ENCODE measurements at places on chromosomes 1 and 21.
A peak's percentile ranks its signal among the peaks of the same experiment; 100 is the strongest.

GRCh38 chr1:13469343-13469742 lies 44.5 kb downstream of the LRRC38 start:
- DNase-seq: no peak

GRCh38 chr1:19765623-19766022 lies 34.1 kb downstream of the TMCO4 start:
- DNase-seq: no peak

DNA sequence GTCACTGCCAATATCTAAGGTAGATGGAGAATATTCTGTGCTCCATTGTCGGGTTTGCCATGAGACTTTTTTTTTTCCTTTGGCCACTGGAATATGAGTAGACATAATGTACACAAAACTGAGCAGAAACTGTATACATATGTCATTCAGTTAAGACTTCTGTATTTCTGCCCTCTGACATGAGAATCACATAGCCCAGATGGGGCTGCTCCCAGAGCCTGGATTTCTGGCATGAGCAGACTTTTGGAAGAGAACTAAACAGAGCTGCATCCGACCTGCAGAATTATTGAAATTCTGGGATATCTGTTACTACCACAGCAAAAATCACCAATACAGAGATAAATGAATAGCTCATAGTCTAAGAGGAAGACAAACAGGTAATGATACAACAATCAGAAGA lies 62.3 kb downstream of the DAB1 start:
- no peak for DNase-seq

GRCh38 chr1:37480581-37481288 lies 6.4 kb downstream of the ZC3H12A start:
- no peak for DNase-seq

- DNase-seq: no peak
These were observed 97.6 kb downstream of the RPE65 start for GRCh38 chr1:68352202-68352601.

GRCh38 chr1:226365831-226366231 lies 42.1 kb downstream of the PARP1 start:
- DNase-seq: no peak

GRCh38 chr1:21246905-21247642 lies 43.2 kb downstream of the ECE1 start:
- DNase-seq: no peak

DNA sequence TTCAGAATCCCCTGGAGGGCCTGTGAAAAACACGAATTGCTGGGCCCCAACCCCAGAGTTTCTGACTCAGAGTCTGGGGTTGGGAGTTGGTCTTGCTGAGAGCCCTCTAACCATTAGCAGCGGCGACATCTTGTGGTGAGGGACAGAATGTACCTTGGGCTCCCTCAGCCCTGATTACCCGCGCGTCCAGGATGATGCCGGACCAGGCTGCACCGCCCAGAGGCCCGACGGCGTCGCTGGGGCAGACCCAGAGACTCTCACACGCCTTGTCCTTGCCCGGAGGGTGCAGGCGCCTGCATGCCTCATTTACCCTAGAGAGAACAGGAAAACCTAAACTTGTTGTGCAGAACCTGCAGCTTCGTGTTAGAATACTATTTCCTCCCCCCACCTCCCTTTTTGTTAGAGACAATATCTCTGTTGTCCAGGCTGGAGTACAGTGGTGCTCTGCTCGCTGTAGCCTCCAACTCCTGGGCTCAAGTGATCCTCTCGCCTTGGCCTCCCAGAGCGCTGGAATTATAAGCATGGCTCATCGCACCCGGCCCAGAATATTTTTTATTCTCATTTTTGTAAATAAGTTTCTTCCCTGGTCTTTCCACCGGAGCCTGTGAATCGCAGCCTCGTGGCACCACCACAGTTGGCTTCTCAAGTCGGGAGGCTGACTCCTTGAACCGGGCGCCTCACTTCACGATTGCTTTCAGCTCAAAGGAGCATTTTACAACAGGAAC lies 22.2 kb upstream of the RD3 start:
- peak; percentile 72 for DNase-seq

DNA sequence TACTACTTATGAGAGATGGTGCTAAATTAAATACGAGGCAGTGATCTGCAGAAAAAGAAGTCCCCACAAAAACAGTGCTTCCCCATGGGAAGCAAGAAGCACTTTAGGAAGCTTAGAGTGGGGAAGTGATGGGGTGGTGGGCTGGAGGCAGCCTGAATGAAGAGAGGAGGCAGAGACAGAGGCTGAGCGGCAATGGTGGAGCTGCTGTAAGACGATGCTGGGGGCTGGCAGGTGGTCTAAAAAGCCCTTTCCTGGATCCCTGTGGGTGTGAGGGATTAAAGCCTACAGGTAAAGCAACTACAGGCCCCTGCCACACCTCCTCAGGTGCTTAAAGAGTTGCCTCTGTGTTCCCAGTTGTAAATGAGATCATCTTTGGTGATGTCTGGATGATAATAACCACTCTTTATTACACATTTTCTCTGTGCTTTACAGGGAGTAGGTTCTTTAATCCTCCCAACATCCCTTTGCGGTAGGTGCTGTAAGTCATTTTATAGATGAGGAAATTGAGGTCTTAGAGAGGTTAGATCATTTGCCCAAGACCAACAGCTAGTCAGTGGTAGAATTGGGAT lies 39.2 kb downstream of the CNN3 start:
- no peak for DNase-seq

DNA sequence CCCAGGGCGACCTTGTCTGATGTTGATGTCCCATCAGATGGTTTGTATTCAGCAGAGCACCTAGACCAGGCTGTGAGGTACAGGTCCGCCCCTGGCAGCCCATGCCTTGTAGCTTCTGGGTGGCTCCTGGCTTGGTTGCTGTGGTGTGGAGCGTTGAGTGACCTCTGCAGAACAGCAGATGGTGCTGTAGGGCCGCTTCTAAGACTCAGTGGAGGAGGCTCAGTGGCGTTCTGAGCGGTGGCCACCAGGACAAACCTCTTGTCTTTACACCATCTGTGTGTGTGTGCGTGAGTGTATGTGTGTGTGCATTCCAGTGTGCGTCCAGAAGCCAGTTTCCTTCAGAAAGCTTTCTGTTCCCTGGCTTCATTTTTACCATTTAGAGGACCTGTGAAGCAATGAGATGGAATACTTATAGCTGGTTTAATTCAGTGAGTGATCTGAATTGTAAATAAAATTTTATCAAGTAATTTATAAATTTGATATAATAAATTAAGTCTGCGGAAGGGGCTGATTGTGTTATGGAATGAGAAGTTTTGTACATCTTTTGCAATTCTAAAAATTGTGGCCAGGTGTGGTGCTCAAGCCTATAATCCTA lies 66.1 kb downstream of the ADARB1 start:
- peak; percentile 68 for DNase-seq

DNA sequence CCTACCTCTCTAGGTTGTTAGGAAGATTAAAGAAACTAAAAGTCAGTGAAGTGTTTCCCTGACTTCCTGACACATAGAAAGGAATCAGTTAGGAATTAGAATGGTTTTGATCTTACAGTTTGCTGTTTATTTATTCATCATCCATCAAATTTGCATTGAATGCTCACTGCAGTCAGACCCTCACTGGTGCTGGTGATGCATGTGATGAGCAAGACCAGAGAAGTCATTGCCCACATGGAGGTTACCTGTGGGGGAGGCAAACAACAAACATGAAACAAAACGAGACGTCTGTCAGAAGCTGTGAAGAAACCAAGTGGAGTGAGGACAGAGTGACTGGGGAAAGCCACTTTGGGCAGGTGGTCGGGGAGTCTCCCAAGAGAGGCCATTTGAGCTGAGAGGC lies 6.4 kb downstream of the CTPS1 start:
- DNase-seq: no peak

- DNase-seq: peak; percentile 42
These were observed 46.5 kb downstream of the LUZP1 start for GRCh38 chr1:23122023-23122748.

DNA sequence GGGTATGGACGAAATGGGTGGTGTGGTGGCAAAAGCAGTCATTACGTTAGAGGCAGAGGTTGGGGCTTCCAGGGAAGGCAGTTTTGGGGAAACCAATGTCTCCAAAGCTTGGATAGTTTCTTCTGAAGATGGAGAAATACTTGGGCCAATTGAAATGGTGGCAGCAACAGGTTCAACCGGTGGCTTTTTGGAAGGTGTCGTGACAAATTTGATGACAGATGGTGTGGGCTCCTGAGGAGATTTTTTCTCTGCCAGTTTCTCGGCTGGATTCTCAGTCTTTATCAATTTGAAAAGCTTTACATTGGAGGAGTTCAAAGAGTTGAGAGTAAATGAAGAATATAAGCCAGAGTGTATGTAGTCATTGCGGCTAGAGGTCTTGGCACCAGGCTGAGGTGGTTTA lies 11.5 kb downstream of the ELK4 start:
- DNase-seq: no peak

DNA sequence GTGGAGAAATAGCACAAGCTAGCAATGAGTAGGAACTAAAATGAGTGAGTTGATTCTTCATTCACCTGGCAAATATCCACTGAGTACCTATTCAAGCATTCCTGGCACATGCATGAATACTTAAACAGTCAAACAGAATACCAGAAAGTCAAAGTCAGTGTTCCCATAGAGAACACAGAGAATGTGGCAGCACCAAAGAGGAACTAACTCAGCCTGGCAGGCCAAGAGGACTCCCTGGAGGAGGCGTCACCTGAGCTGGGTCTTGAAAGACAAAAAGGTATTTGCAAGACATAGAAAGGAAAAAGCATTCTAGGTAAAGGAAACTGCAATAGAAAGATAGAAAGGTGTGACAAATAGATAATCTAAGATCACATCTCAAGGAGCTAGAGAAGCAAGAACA lies 49.7 kb downstream of the DMRTA2 start:
- no peak for DNase-seq

DNA sequence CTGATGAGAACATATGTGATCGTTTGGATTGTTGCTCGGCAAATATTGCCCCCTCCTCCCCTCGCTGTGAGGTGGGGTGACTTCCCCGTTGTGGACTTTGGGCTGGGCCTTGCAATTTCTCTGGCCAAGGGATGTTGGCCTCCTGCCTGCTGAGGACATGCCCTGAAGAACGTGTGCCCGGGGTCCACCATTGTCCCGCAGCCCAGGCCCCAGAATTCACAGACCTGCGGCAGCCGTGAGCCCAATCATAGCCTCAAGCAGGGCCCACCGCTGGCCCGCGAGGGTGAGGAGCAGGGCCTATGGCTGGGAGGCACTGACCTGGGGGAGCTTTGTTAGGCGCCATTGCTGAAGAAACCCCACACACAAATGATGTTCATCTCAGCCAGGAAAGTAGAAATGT lies 58.3 kb upstream of the ACTRT2 start:
- no peak for DNase-seq

DNA sequence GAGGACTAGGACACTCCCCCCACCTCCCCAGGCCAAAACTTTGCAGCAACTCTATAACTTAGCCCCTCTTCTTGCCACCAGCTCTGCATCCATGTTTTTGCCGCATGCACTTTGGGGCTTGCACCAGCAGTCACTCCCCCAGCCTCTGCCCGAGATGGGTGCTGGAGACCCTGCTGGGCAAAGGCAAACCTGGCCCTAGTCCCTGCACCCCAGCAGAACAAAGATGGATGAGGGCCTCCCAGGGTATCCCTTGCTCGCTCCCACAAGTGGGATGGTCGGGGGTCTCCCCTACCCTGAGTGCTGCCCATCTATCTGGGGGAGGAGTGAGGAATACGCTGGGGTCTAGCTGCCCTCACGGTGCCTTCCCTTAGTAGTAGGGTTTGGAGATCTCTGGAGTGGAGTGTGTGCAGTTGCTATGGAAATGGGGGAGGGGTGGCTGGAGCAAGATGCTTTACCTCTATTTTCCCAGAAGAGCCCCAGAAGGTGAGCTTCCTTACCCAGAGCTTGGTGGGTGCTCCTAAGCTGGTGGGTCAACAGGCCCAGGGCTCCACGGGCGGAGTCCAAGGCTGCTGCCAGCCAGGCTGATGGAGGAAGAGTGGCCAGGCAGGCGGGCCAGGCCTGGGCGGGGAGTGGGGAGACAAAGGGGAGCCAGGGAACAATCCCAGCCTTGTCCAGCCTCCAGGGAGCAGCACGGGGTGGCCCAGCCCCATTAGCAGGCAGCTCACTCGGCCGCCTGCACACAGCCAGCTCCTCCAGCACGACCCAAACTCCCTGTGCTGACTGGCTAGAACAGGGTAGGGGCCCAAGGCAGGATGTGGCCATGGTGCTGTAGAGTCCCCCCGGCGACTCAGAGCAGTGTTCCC lies at the start of gene PAQR6:
TSS of gene PAQR6 (minus strand) at position 597 of the 863 bp plus-strand sequence. CDS start 1,325 bp downstream, outside the sequence.
- no peak for DNase-seq

DNA sequence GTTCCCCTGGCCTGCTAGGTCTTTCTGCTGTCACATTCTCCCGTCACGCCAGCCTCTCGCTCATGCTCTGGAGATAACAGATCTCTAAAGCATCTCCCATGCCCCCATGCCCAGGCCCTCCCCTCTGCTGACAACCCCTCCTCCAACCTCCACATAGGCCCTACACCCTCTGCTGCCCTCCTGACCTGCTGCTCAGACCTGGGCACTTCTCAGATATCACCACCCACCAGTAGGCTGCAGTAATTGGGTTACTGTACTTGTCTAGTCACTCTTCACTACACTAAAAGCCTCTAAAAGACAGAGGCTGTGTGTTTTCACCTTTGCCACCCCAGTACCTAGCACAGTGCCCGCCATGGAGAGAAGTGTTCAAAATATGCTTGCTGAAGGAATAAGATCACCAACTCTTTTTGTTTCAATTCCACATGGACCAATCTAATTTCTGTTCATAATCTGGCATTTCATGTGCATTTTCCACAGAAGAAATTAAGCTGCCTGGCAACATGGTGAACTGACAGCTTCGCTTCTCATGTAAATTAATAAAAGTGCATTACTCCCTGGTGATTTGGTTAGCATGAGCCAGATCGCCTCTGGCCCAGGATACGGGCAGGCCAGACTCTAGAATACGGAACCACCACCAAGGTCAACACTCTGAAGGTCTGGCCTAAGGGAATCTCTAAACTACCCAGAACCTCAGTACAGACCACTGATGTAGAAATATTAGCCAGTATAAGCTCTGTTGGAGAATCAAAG lies 20.7 kb downstream of the LBR start:
- DNase-seq: no peak

GRCh38 chr1:71054281-71054731 lies 6.7 kb upstream of the PTGER3 start:
- DNase-seq: no peak

GRCh38 chr1:119703666-119704450 lies 7.9 kb upstream of the PHGDH start:
- DNase-seq: no peak

DNA sequence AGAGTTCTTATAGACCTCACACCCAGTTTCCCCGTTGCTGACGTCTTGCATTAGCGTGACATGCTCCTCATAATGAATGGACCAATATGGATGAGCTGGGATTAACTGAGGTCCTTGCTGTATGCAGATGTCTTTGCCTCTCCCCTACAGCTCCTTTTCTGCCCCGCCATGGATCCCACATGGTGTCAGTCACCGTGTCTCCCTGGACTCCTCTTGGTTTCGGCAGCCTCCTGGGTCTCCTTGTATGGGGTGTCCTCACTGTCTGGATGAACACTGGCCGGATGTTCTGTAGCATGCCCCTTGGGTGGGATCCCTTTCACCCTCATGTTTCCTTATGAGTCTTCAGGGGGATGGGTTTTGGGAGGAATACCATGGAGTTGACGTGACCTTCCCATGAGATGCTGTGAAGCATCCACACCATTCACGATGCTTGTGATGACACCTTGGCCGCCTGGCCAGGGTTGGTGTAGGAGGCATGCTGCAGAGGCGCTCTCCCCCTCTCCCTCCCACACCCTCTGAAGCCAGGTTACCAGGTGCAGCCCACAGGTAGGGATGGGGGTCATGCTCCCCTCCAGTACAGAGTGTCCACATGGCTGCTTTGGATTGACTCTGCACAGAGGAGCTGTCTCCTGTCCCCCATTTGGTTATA lies 4.4 kb downstream of the GJC2 start:
- DNase-seq: peak; percentile 10
